Activated naive CD4-positive, alpha-beta T cell treated with anti-CD3 and anti-CD28 coated beads, Interleukin-2, amount 50 U/mL, for 16 hours (primary cell): ENCODE measurements at places on chromosomes 6 and 20.

GRCh38 chr6:136030131-136030530 is 178.6 kb downstream of the PDE7B start:
- DNase-seq, result no peak

- no peak for DNase-seq
Measured at GRCh38 chr20:61656198-61656597, 404.1 kb downstream of the CDH4 start.

GRCh38 chr6:157269261-157269794 is 54.0 kb downstream of the TMEM242 start:
- DNase-seq, result no peak

GRCh38 chr6:121743691-121744090 is 308.2 kb downstream of the GJA1 start:
- DNase-seq, result no peak

DNA sequence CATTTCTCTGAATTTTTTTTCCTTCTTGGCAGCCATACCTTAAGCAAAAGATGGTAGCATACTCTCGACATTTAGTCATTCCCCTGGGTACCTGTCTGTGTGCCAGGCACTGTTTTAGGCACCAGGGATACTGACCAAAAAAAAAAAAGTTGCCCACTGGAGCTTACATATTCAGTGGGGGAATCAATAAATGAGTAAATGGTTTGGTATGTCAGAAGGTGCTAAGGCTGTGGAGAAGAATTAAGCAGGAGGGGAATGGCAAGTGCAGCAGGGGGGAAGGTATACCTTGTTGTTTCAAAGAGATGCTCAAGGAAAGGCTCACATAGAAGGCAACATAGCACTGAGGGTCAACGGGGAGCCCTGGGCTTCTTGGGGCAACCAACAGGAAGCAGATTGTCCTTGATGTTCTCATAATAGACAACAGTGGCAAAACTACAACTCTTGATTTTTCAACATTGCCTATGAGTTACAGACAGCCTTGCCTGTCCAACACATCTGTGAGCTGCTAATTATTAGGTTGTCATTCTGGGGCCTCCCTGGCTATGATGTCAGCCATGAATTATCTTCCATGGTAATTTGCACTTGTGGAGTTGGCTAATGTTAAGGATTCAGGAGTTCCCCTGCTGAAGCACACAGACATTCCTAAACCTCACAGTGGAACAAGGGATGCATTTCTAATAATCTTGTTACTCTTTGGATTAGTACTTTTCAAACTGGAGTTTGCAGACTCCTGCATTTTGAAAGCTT is 19.6 kb downstream of the NT5E start:
- DNase-seq, result no peak

DNA sequence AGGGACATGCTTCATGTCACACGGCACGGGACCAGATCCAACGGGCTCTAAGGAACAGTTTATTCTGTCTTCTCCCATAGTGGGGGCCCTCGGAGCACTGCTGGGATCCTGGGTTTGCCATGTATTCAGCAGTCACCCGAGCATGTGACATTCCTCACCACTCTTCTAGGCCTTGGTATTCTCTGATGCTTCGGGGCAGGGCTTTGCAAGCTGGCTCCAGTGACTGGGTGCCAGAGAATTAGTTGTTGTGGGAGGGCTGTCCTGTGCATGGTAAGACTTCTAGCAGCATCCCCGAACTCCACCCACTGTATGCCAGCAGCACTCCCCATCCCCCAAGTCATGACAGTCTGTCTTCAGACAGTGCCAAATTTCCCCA is 5.4 kb downstream of the CCN5 start:
- DNase-seq, result no peak

DNA sequence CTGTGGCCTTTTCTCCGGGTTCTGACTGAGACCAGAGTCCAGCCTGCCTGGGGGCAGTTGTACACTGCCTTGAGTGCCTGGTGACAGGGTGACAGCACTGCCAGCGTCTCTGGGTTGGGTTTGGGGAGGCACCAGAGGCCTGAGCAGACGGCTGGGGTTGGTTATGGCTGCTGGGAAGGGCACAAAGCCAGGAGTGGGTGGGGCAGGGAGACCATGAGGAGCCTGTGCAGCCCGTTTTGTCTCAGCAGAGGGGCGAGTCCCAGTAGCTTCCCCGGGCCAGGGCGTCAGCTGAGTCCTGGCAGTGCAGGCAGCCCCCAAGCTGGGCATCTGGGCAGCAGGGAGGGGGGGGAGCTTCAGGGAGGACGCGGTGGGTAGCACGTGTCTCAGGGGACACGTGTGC is 15.3 kb upstream of the SULF2 start:
- no peak for DNase-seq

DNA sequence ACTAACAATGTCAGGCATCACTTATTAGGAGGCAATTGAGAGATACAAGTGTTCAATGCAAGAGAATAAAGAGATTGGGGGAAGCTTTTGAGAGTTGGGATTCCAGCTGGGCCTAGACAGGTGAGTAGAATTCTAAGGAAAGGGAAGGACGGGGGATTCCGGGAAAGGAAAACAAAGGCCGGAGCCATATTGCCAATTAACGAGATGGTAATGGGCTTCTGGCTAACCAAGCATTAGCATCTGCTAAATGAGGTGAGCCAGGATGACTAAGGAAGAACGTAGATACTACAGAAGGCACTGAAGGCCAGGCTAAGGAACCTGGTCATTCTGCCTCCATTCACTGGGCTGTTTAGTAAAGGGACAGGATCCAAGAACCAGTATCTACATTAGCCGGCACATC is 10.5 kb downstream of the FYN start:
- DNase-seq, result no peak

DNA sequence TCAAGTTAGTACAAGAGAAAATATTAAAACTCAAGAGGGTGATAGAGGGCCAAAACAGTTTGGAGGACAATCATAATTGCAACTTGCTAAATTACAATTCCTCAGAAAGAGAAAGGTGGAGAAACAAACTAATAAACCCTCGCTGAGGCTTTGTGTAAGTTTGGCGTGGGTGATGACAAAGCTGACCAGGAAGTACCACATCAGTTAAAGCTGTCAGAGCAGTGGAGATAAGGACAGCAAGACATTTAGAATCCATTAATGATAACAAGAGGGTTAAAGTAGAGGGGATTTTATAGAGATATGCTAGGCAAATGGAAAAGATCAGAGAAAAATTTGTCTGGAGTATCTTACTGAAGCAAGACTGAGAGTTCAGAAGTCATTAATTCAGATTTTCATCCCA is 334.4 kb downstream of the TFAP2B start:
- DNase-seq, result no peak

GRCh38 chr6:139919107-139920026 is 544.9 kb upstream of the CITED2 start:
- no peak for DNase-seq

DNA sequence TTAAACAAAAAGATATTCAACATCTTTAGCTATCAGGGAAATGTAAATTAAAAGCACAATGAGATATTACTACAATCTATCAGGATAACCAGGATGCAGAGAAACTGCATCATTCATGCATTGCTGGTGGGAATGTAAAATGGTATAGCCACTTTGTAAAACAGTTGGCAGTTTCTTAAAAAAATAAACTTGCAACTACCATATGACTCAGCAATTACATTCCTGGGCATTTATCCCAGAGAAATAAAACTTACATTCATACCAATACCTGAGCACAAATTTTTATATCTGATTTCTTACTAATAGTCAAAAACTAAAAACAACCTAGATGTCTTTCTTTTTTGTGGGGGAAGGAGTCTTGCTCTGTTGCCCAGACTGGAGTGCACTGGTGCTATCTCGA is 190.3 kb upstream of the TAB2 start:
- no peak for DNase-seq

- no peak for DNase-seq
Measured at GRCh38 chr6:168017629-168018028, 20.2 kb downstream of the KIF25 start.

DNA sequence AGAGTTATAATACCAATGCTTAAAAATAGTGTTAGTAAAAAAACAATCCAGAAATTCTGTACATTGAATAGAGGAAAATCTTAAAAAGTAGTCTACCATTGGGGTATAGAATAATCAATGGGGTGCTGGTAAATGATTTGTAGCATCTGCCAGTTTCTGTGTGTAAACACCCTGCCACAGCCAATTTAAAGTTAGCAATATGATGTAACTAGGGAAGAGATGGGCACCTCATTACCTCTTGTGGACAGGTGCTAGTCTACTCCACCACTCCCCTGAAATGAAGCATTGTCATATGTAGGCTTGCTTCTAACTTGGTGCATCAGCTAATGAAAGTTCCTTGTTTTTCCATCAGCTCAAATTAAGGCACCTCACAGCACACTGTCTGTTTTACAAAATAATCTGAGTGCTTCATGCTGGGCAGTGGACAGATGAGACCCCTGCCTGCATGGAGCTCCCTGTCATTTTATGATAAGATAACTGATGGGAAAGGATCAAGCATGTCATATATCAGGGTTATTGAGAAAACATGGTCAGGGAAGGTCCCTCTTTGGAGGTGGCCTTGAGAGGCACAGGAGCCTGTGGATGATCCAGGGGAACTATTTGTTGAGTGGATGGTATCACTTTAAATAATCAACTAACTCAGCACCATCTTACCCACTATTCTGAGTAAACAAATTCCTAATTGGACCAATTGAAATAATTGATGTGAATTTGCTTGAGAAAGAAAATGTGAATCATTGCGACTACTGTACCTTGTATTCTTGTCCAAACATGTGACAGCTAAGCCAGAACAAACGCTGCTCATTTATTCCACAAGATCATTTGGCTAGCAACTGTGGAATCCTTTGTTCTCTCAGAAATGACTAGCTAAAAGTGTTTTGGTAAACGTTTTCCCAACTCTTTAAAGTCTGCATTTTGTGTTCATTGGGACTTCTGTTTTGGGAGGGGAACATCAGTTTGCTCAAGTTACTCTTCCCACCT is 45.9 kb upstream of the CSE1L start:
- no peak for DNase-seq

DNA sequence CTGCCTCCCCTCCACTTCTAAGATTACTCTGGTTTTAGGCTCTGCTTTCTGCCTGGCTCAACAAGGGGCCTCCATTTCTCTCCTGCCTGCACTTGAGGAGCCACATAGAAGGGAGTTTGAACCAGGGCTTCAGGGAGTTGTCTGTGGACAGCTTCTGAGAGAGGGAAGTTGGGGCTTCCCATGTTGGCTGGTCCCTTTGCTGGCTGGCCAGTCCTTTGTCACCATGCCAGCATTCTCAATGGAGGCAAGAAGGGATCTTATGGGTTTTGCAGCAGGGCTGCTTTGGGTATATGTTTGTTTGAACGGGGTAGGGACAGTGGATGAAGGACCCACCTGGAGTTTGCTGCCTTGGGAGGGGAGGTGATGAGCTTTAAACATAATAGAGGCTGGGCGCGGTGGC is 124.9 kb downstream of the CARMIL1 start:
- DNase-seq, result no peak

- DNase-seq, result no peak
Measured at GRCh38 chr20:15700147-15700765, 873.0 kb downstream of the KIF16B start.

- DNase-seq, result no peak
Measured at GRCh38 chr20:44447827-44448419, 27.8 kb upstream of the TTPAL start.

- DNase-seq, result no peak
Measured at GRCh38 chr6:154167126-154167525, 128.1 kb downstream of the OPRM1 start.

DNA sequence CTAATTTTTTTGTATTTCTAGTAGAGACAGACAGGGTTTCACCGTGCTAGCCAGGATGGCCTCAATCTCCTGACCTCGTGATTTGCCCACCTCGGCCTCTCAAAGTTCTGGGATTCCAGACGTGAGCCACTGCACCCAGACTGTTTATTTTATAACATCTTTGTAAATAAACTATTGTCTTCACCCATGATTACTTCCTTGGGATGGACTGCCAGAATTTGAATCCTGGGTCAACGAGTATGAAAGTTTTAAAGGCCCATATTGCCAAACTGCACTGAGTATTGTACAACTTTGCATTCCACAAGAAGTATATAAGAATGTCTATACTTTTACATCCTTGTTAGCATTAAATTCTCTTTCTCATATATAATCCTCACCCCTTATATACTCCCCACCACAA is 38.6 kb downstream of the ZHX3 start:
- DNase-seq, result no peak

DNA sequence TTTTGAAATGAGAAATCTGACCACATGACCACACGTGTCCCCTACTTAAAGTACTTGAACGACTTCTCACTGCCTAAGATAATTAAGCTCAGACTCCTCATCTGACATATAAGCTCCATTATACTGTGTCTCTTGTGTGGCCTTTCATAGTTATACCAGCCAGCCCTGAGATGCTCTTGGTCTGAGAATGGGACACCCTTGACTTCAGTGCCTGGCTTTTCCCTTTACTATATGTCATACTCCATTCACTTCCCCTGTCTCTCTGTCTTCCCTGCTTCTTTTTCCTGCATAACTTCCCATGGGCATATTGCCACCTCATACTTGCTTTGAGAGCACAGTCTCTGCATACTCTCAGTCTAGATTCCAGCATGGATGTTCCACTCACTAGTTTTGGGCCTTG is 53.4 kb upstream of the TINAG start:
- no peak for DNase-seq

GRCh38 chr6:84581494-84582259 is 182.7 kb downstream of the TBX18 start:
- no peak for DNase-seq

GRCh38 chr6:92762443-92763273 is 656.7 kb downstream of the EPHA7 start:
- DNase-seq, result no peak

GRCh38 chr6:68639826-68640490 is 4.9 kb downstream of the ADGRB3 start:
- DNase-seq, result no peak

DNA sequence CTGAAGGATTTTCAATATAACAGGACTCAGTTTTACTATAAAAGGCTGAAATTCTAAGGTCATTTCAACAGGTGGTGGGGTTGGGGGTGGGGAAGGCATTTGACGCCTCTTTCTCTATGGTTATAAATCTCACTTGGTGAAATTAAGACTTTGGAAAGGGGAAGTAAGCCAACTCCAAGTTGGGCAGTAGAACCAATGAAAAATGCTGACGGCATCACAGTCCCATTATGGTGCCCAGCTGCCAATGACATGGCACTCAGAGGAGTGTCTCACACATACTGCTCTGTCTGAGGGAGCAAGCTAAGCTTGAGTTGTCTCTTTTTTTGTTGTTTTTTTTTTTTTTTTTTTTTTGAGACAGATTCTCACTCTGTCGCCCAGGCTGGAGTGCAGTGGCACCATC is 4.7 kb downstream of the SLC16A10 start:
- no peak for DNase-seq

GRCh38 chr20:35978041-35978513 is 9.7 kb downstream of the CNBD2 start:
- no peak for DNase-seq

DNA sequence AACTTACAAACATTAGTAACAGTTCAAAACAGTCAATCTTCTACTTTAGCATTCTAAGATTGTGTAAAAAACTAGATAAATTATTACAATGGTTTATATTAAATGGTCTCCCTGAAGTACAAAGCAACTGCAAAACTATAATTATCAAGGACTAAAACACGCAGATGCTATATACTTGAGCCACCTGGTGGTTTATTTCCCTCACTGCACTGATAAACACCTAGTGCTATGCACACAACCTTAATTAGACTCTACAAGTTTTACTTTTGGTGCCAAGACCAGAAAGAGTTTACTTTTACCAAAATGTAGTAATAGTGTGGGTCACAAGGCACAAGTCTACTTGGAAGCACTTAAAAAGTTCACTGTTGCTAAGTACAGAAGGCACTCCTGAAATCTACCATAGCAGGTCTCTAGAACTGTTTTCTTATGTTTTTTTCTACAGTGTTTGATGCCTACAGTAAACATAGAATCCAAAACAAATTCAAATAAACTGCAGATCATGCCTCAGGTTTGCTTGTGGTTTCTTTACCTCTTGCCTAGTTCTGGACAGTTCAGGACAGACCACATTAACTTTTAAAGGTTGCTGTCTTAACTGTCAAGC is 49.2 kb downstream of the GMDS start:
- no peak for DNase-seq
